ENCODE measurements at places on chromosomes 11 and 22.

DNA sequence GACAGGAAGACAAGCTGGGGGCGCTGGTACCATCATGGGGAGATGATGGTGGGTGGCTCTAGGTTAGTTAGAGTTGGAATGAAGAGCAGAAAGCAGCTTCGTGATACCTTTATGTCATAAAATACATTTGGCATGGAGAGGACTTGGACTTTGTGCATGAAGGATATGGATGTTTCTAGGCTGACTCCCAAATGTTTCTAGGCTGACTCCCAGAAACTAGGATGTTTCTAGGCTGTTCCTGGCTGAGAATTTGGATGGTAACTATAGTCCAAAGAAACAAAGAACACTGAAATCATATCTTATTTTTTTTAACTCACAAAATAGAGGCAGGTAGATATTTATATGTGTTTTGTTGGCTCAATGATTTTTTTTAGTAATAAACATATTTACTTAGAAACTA, 89.4 kb upstream of the VPREB1 start:
- no peak for DNase-seq

DNA sequence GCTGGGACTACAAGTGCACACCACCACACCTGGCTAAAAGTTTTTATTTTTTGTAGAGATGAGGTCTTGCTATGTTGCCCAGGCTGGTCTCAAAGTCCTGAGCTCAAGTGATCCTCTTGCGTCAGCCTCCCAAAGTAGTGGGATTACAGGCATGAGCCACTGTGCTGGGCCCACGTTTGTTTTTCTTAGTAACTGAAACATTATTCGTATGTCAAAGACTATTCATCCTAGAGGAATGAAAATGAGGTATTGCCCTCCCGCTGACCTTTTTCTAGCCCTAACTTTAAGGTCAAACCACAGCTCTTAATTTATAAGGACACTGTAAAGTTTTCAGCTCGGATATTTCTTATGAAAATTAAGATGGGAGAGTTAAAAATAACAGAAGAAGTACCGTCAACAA, 33.2 kb upstream of the PAX6 start:
- no peak for DNase-seq

GRCh38 chr11:59173080-59173963, 1.4 kb downstream of the DTX4 start:
- DNase-seq, result no peak

GRCh38 chr11:34940026-34940677, 23.7 kb downstream of the PDHX start:
- no peak for DNase-seq

- DNase-seq, result no peak
These were observed 1000.0 kb upstream of the CHORDC1 start for GRCh38 chr11:91222830-91223229.

DNA sequence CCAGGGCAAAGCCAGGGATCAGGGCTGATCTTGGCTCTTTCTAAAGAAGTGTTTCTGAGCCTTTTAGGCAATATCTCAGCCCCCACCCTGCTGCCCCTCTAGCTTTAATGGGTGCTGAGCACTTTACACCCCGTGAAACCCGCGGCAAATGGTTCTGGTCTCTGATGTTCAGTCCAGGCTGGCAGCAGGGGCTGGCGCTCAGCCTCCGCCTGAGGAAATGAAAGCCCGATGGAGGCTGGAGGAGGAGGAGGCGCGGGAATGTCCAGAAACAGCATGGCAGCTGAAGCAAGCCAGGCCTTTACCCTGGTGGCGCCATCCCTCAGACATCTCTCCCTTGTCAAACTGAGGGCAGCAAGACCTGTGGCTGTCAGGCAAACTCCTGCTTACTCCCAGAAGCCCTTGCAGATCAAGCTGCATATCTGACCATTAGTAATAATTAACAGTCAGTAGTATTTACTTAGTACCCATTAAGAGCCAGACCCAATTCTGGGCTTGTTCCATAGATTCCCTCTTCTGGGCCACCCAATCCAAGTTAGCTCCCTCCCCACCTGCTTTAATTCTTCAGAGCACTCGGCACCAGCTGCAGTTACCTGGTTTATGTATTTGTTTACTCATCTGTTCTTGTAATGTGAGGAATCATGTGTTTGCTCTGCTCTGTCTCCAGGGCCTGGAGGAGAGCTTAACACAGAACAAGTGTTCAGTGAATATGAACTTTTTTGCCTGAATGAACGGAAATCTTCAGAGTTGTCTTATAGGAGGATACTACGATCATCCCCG, 15.0 kb upstream of the ALX4 start:
- DNase-seq, result no peak

GRCh38 chr22:36419177-36419911, 31.6 kb upstream of the MYH9 start:
- DNase-seq, result no peak

DNA sequence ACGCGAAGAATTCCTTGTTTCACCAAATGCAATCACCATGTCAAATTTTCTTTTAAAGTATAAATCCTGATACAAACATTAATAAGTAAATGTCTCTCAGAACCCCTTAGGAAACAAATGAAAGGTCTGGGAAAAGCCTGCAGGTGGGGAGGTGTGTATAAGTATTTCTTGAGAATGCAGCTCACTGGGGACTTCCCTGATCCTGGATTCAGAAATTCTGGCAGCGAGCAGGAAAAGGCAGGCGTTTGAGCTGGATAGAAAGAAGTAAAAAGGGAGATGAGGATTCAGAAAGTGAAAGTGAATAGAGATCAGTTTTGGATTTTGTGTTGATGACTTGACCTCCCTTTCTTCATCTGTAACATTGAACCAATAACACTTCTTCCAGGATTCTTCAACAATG, 68.3 kb upstream of the CTSC start:
- DNase-seq, result no peak

GRCh38 chr11:84468235-84468634, 1158.9 kb downstream of the DLG2 start:
- DNase-seq, result no peak

DNA sequence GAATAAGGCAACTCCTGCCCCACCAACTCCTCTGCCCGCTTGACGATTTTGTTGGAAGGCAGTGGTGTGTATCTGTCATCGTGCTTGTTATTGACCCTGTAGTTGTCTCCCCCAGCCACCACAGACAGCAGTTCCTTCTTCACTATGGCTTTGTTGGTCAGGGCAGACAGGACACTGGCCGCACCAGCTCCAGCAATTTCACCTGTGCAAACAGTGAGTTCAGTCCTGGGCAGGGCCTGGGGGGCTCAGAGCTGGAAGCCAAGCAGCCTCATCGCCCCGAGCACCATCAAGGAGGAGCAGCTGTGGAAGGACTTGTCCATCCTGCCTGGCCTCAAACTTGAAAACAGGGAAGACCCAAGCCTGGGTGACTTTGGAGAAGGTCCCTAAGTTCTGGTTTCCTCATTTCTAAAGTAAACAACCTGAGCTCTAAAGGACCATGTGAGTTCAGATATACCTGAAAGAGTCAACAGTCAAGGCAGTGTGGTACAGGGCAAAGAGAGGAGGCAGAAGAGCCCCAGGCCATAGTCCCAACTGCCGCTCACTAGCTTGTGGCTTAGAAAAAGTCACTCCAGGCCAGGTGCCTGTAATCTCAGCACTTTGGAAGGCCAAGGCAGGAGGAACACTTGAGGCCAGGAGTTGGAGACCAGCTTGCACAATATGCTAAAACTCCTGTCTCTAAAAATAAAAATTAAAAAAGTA, 4.6 kb downstream of the PLAAT2 start:
- DNase-seq, result no peak

GRCh38 chr11:58745705-58746364, 14.1 kb upstream of the GLYAT start:
- DNase-seq, result no peak

DNA sequence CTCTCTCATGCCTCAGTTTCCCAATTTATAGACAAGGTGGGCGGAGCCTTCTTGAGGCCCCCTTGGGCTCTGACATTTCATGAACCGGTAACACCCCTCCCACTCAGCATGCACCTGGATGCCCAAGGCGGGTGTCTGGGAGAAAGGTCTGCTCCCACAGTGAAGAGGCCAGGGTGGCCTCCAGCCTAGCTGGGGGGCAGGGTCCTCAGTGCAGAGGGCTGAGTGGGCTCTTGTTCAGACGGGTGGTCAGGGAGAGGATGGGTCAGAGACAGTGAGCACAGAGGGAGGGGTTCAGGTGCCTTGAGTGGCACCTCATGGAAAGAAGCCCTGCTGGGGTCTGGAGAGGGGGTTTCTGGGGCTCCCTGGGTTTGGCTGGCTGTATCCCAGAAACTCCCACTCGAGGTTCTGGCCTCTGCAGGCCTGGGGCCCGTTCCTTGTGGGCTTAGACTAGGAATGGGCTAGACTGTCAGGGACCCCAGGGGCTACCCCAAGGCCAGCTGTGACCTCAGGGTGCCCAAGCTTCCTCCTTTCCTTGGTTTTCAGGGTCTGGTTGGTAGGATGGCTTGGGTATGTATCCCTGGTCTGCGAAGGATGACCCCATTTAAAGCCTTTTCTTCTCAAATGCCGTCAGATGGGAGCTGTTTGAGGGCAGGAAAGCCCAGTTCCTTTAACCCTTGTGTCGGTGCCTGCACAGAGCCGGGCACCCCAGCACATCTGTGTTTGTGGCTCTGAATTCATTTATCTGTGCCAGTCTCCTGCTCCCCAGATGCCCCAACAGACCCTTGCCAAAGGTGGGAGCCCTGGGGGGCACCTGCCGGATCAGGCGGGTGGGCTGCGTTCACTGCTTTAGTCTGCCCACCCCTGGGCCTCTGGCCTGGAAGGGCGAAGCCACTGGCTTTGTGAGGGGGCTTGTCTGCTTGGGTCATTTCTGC, 1.2 kb downstream of the SYNGR1 start:
- DNase-seq, result no peak

- peak; percentile 48 for DNase-seq
These were observed 37.9 kb upstream of the PRR5 start for GRCh38 chr22:44664149-44664548.

GRCh38 chr11:62712861-62713260, 5.4 kb downstream of the GNG3 start:
- DNase-seq, result no peak

DNA sequence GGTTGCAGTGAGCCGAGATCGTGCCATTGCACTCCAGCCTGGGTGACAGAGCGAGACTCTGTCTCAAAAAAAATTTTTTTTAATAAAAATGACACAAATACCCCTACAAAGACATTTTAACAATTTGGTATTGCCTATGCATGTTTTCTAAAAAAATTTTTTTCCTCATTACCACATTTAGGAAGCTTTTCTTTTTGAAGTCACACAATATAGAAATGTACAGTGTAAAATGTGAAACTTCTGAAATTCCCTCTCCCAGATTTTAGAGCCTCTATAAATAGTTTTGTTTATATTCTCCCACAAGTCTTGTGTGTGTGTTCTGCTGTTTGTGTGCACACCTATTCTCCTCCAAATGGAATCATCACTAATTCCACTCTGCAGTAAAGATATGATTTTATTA, 7.6 kb downstream of the ST14 start:
- no peak for DNase-seq

DNA sequence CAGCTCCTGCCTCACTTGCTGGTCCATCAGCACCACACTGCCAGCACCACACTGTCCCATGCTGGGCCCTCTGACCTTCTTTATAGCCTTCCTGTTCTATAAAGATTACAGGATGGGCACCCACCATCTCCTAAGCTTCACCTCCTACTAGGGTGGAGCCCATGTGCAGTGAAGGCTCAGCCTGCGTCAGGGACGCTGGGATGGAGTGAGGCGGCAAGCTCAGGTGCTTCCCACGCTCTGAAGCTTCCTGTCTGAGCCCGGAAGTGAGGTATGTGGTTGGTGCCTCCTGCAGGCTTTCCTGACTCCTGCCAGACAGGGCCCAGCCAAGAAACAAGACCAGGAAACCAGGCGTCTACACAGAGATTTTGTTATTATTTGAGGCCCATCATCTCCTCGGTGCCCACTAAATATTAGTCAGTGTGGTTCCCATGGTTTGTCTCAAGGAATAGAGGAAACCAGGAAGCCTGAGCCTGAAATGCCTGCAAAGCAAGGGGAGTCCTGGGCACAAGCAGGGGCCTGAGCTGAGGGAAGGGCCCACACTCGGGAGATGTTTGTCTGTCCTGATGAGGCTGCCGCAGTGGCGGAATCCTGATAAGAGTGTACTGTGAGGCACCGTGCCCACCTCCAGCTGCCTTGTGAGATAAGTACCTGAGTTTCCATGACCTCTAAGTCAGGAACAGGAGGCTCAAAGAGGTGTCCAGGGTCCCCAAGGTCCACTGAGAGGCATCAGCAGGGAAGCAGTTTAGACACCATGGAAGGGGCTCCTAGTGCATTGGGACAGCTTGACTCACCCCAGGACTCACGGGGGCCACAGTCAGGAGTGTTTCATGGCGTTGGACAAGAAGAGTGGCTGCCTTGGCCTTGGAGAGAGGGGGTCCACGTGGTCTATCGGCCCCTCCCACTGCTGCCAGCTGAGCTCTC, 22.0 kb downstream of the RSPH14 start:
- DNase-seq, result peak; percentile 66

DNA sequence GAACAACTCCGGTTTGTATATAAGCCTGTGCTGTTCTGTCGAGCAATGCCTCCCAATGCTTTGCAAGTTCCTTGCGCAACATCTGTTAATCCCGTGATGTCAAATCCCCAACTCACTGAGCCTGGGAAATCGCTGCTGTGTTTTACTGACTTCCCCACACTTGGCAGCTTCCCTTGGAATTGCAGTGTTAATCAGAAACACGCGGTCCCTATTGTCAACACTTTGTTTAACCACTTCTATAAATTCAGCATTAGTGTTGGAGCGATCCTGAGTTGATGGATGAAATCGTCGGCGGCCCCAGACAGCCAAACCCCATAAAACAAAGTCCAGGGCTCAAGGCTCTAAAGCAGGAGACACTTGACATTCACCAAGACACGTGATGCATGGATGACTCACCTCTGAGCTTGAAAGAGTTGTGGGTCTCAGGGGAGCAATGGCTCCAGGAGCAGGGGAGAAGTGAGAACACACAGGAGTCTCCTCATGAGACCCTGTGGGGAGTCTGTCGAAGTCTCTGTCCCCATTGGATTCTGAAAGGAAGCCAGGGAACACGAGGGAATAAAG, 555.3 kb downstream of the MIAT start:
- DNase-seq, result no peak

DNA sequence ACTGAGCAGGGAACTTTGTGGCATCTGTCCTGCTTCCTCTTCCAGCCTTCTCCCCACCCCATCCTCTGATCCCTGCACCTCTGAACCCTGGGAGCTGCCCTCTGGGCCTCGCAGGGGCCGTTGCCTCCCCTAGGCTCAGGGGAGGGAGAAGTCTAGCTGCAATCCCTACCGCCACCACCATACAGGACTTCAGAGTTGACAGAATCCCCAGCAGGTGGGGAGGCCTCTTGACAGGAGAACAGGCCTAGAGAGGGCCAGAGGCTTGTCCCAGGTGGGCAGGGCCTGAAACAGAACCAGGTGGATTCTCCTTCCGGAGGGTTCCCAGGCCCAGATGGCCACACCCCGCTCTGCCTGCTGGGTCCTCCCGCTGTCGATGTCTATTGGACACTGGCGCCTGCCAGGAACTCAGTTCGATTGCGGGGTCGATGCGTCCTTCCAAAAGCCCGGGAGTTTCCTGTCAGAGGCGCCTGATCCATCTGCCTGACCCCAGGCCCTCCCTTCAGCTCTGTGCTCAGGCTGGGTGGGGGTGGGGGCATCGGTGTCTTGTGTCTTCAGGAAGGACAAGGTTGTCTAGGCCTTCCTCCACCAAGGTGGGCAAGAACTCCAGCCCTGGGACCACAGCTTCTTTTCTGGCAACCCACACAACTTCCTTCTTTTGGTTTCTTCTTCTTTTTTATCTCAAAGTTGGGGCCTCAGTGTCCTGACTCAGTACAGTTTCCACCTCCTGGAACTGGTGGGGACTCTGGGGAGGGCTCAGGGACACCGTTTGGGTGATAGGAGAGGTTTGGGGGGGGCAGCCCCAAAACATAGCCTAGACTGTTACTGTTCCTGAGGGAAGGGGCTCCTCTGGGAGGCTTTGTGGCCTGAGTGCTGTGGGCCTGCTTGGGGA, 6.4 kb downstream of the STARD10 start:
- DNase-seq, result no peak
